ENCODE measurements at places on chromosomes 4 and X.

DNA sequence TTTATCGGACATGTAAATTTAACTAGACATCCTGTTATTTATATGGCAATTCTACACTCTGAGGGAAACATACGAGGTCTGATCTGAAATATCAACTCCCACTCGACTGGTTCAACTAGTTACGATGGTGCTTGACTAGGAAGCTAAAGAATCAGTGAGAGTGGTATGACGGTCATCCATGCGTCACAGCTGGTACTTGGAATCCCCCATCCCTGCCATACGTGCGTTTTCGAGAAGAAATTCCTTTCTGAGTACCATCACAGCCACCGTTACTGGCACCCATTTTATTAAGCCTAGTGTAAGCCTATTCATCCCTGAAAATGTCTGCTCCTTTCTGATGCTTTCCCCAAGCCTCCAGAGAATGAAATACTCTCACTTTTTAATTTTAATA, 695 bp upstream of the PIGA start:
- no peak for DNase-seq

GRCh38 chr4:107299646-107300045, 263.5 kb upstream of the DKK2 start:
- no peak for DNase-seq

DNA sequence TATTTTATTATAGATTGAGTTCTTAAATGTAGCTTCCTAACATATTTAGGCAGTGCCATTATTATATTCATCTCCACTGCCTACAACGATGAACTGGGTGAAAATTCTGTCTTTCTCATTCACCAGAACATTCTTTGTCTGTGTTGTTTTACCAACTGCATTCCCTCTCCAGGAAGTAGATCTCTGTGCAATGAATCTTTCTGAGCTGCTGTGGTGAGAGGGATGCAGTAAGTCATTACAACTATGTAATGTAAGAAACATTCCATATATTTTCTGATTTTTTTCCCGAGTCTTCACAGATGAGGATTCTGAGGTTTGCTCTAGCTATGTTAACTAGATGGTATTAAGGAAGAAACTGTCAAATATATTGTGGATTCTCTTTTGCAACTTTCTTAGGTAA, 811.9 kb upstream of the PCDH7 start:
- no peak for DNase-seq

- DNase-seq, result no peak
Measured at GRCh38 chrX:38993500-38993899, 192.2 kb downstream of the MID1IP1 start.

DNA sequence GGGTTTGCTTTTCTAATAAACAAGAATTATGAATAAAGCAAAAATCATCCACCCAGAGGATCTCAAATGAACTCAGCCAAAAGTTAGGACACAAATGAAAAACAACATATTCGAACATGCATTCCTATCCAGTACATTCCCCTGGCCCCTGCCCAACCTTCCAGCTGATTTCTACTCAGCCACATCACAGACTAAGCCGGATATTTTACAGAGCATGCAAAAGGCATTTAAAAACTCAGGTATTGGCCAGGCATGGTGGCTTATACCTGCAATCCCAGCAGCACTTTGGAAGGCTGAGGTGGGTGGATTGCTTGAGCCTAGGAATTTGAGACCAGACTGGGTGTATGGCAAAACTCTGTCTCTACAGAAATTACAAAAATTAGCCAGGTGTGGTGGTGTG, 54.6 kb downstream of the RELL1 start:
- no peak for DNase-seq

Measured in glomerular endothelial cell (primary cell).